Neuronal stem cell (in vitro differentiated cells): ENCODE measurements at places on chromosomes 3 and 15.
A peak's percentile ranks its signal among the peaks of the same experiment; 100 is the strongest.

- H3K27me3 ChIP-seq: no peaks in the 10 kb centered on the region
- H3K36me3 ChIP-seq: no peaks in the 10 kb centered on the region
- DNase-seq: no peak
- H3K27ac ChIP-seq: no peak overlapping the region
- no peak overlapping the region for H3K4me3 ChIP-seq
- no peaks in the 10 kb centered on the region for H3K4me1 ChIP-seq
Measured at GRCh38 chr3:142588703-142589102, 7.5 kb upstream of the PLS1 start.

- no peaks in the 10 kb centered on the region for H3K4me1 ChIP-seq
- H3K36me3 ChIP-seq: no peaks in the 10 kb centered on the region
- H3K27ac ChIP-seq: no peak overlapping the region
- no peaks in the 10 kb centered on the region for H3K27me3 ChIP-seq
- H3K4me3 ChIP-seq: no peak overlapping the region
Measured at GRCh38 chr15:70487387-70487740, 276.0 kb downstream of the UACA start.

GRCh38 chr15:50234764-50235163 lies 30.8 kb downstream of the HDC start:
- no peak for DNase-seq
- H3K36me3 ChIP-seq: no peaks in the 10 kb centered on the region
- H3K4me3 ChIP-seq: no peak overlapping the region
- H3K4me1 ChIP-seq: no peaks in the 10 kb centered on the region
- no peak overlapping the region for H3K27ac ChIP-seq
- H3K27me3 ChIP-seq: no peaks in the 10 kb centered on the region

DNA sequence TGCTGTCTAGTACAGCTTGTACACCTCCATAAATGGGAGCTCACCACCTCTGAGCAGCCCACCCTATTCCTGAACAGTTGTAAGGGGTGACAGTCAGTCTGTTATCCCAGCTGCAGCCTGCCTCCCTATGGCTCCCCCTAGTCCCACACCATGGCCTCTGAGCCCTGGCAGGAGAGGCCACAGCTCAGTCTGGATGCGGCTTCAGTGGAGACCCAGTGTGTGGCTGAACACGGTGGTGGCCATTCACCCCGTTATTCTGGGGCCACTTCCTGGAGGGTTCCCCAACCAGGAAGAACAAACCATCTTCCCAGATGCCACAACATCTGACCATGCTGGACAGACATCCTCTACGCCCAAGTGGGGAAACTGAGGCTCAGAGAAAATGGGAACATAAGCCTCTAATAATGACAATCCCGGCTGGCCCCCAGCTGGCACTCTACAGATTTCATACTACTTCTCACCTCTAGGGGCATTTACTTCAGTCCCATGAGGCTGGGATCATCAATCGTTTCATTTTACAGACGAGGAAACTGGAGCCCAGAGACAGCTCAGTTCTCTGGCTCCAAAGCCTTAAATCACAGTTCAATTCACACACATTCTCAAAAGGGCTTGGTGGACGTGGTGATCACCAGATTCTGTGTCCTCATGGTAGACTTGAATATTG lies 9.2 kb upstream of the GRIP2 start:
- H3K4me3 ChIP-seq: no peak overlapping the region
- no peaks in the 10 kb centered on the region for H3K36me3 ChIP-seq
- H3K4me1 ChIP-seq: peaks cover 4% of the 10 kb centered on the region
- peaks cover 5% of the 10 kb centered on the region for H3K27me3 ChIP-seq
- H3K27ac ChIP-seq: no peak overlapping the region

DNA sequence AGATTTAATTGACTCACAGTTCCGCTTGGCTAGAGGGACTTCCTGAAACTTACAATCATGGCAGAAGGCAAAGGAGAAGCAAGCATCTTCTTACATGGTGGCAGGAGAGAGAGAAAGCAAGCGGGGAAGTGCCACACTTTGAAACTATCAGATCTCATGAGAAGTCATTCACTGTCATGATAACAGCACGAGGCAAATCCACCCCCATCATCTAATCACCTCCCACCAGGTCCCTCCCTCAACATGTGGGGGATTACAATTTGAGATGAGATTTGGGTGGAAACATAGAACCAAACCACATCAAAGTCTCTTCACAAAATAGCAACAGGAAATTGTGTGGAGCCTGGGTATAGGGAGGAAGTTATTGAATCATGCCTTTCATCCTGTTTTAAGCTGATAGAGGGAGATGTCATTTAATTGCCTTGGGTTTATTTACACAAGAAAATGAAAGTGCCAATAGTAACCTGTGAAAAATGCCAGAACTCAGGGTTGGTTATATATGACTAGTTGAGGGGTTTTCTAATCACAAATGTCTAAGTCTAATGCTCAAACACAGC lies 624.8 kb upstream of the LMCD1 start:
- no peaks in the 10 kb centered on the region for H3K4me1 ChIP-seq
- DNase-seq: no peak
- H3K27ac ChIP-seq: no peak overlapping the region
- H3K36me3 ChIP-seq: no peaks in the 10 kb centered on the region
- H3K27me3 ChIP-seq: no peaks in the 10 kb centered on the region
- H3K4me3 ChIP-seq: no peak overlapping the region

- H3K36me3 ChIP-seq: no peaks in the 10 kb centered on the region
- DNase-seq: no peak
- no peak overlapping the region for H3K4me3 ChIP-seq
- H3K4me1 ChIP-seq: no peaks in the 10 kb centered on the region
- no peaks in the 10 kb centered on the region for H3K27me3 ChIP-seq
Measured at GRCh38 chr3:39273119-39273518, 6.7 kb downstream of the CX3CR1 start.

GRCh38 chr3:2554656-2555055 lies 456.0 kb downstream of the CNTN4 start:
- H3K27me3 ChIP-seq: no peaks in the 10 kb centered on the region
- H3K36me3 ChIP-seq: no peaks in the 10 kb centered on the region
- no peak for DNase-seq
- H3K4me3 ChIP-seq: no peak overlapping the region

- DNase-seq: no peak
- no peak overlapping the region for H3K27ac ChIP-seq
- no peaks in the 10 kb centered on the region for H3K27me3 ChIP-seq
Measured at GRCh38 chr3:46312991-46313390, 40.9 kb upstream of the CCR2 start.

GRCh38 chr15:64619880-64620839 lies 155.2 kb downstream of the RBPMS2 start:
- DNase-seq: no peak
- no peak overlapping the region for H3K27ac ChIP-seq
- no peaks in the 10 kb centered on the region for H3K27me3 ChIP-seq
- no peak overlapping the region for H3K4me3 ChIP-seq

- no peak for DNase-seq
- no peaks in the 10 kb centered on the region for H3K36me3 ChIP-seq
- no peak overlapping the region for H3K27ac ChIP-seq
- H3K27me3 ChIP-seq: no peaks in the 10 kb centered on the region
Measured at GRCh38 chr3:55170444-55170843, 242.6 kb upstream of the LRTM1 start.

GRCh38 chr3:143605233-143605950 lies 242.9 kb downstream of the SLC9A9 start:
- no peak overlapping the region for H3K4me3 ChIP-seq
- H3K36me3 ChIP-seq: no peaks in the 10 kb centered on the region
- H3K27me3 ChIP-seq: no peaks in the 10 kb centered on the region
- peaks cover 2% of the 10 kb centered on the region for H3K4me1 ChIP-seq

DNA sequence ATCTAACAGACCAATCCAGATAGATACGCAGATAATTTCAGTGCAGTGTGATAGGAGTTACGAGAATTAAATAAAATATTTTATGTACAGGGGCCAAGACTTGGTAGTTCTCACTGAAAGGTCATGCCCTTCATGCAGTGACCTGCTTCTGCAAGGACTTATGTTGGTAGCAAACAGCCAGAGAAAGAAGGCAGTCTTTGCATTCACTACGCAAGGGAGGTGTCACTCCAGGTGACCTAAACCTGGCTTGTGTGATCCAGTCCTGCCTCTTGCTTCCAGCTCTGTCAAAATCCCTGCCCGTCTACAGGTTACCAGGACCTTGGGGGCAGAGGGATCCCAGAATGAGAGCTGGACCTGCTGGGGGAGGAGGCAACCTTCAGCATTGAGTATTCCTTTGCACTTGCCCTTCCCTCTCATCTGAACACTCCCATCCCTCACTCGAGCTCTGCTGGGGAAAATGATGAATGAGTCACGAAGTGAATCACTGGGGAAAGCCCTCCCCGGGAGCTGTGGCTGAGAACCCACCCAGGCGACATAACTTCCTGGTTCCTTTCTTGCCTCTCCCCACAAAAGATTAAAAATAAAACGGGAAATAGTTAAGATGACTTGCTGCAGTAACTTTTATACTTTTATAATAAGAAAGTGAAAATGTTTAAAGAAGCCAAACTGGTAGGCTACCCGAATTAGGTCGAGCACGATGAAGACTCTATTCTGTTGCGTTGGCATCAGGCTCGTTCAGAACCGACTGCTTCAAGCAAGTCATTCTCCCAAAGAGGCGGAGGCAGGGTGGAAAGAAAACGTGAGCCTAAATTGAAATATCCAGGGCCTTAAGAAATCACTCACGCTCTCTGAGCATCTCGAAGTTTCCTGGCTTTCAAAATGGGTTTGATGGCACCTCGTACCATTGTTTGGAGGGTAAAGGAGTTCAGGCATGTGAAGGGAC lies 216.1 kb downstream of the SLCO3A1 start:
- no peaks in the 10 kb centered on the region for H3K4me1 ChIP-seq
- no peak overlapping the region for H3K27ac ChIP-seq
- no peak overlapping the region for H3K4me3 ChIP-seq
- no peaks in the 10 kb centered on the region for H3K36me3 ChIP-seq
- DNase-seq: no peak

DNA sequence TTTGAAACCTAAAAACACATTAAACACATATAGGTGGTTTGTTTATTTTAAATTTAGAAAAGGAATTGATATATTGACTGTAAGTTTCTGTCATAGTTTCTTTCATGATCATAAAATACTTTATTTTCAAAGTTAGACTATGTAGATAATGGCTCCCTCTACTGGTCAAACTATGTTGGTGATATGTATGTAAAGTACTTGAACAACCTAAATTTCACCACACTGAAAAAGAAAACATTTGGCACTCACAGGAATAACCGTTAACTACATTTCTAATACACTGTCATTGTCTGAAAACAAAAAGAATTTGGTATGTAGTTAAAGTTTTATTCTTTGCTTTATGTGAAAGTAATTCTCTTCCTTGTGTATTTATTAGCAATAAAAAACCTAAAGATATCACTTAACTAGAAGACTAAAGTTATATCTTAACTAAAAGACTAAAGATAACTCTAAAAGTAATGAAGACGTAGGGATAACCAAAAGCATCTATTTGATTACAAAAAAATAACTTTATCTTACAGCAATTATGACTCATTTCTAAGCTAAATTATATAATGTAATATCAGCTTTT lies 427.5 kb downstream of the VGLL3 start:
- H3K4me1 ChIP-seq: no peaks in the 10 kb centered on the region
- DNase-seq: peak; percentile 38
- no peaks in the 10 kb centered on the region for H3K27me3 ChIP-seq
- H3K27ac ChIP-seq: no peak overlapping the region
- H3K4me3 ChIP-seq: no peak overlapping the region

DNA sequence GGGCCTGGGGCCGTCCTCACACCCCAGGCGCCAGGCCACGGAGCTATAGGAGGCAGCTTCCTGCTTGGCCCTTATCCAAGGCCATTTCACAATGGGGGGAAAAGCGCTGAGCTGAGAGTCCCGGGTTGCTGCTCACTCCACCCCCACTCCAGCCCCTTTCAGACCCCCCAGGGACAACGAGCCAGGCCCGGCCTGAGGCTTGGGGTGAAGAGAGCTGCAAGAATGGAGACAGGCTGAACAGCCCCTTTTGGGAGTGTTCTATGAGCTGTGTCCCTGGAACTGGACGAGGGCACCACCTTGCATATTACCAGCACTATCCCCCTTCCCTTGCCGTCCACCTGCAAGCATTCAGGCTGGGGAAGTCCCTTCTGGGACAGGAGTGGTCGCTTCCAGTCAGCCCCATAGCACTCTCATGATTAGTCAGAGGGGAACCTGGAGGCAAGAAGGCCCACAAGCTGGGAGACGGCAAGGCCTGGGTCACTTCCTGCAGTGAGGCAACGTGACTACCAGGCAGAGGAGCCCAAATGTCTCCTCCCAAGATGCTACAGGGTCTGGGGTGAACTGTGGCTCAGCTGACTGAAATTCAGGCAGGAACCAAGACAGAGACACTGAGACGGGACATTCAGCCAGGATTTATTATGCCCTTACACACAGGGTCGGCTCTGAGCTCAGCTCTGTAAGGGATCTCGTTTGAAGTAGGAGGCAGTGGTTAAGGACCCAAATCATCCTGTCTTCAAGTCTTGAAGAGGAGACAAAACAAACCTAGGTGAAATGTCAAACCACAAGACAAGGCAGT lies 8.6 kb upstream of the SRP14 start:
- H3K27ac ChIP-seq: no peak overlapping the region
- H3K4me1 ChIP-seq: peaks cover 8% of the 10 kb centered on the region
- no peaks in the 10 kb centered on the region for H3K27me3 ChIP-seq

DNA sequence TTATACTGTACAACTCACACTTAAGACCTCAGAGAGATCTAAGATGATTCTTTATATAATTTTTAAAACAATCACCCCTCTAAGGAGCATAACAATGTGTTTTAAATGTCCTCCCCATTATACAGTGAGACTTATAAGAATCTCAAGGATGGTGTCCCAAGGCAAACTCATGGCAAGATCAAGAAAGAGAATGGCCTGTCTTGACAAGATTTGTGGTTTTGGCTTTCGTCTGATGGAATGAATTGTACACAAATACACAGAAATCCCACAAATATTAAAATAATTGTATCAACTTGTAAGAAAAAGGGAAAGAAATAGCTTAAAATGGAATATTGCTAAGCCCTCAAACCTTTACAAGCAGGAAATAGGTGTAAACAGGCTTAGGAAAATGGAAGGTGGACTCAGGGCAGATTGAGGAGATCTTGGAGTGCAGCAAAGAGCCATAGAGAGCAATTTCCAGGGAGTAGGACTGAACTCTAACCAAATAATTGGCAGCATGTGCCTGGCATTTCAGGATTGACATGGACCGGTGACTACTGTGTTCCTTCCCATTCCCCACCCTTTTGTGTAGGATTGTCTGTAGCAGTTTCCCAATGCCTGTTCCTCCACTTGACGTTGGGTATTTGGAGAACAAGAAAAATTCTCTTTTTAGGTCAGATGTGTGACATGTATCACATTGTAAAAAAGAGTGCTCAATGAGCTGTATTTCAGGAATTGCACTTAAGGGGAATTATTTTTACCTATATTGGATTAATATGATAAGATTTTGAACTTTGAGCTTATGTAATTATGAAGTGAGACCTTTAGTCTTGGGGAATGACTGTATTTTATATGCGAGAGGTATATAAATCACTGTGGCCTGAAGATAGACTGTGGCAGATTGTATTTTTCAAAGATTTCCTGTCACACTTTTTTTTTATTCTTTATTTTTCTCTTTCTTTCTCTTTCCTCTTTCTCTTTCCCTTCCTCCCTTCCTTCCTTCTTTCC lies 317.8 kb upstream of the SLITRK3 start:
- no peak overlapping the region for H3K27ac ChIP-seq
- no peaks in the 10 kb centered on the region for H3K36me3 ChIP-seq
- no peak for DNase-seq
- no peak overlapping the region for H3K4me3 ChIP-seq
- H3K27me3 ChIP-seq: no peaks in the 10 kb centered on the region
- H3K4me1 ChIP-seq: no peaks in the 10 kb centered on the region
